HS-5 (cell line): ENCODE measurements at places on chromosomes 7 and 10.

GRCh38 chr10:15775513-15775912 is 55.8 kb upstream of the ITGA8 start:
- DNase-seq, result peak; percentile 13

DNA sequence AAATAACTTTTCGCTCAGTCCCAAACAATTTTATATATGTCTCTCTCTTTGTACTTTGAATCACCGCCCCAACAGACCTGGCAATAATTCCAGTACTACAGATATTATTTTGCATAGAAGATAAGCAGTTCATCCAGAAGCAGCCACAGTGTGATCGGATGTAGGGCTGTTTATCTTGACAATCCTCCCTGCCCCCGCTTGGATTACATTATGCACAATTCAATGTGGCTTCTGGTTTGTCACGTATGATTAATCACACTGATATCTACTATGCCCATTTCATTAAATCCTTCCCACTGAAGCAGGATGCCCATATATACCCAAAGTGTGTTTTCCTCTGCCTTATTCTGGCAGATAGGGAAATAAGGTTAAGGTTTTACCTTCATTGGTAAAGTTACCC is 115.2 kb downstream of the PDE1C start:
- no peak for DNase-seq

GRCh38 chr7:40311307-40311706 is 176.5 kb downstream of the SUGCT start:
- DNase-seq, result no peak

GRCh38 chr10:124161601-124162000 is 68.2 kb upstream of the CHST15 start:
- no peak for DNase-seq

DNA sequence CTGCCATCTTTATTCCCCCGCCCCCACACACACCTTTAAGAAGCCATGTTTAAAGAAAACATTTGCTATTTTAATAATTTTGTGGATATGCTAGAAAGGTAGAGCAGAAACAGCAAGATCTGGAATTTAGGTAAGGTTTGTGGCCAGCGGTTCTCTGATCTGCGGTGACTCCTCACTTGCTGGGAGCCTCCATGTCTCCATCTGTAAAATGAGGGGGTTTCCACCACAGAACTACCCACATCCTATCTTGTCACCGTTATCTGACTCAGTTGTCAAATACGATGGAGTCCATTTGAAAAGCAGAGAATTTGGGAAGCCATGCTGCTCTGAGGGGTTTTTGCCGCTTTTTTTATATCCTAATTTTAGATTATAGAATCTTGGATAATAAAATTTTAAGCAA is 23.3 kb downstream of the MACC1 start:
- no peak for DNase-seq
